SHP77 treated with DMSO at 0.1 percent for 48 hours (cell line): ENCODE measurements at places on chromosomes 3 and 15.

DNA sequence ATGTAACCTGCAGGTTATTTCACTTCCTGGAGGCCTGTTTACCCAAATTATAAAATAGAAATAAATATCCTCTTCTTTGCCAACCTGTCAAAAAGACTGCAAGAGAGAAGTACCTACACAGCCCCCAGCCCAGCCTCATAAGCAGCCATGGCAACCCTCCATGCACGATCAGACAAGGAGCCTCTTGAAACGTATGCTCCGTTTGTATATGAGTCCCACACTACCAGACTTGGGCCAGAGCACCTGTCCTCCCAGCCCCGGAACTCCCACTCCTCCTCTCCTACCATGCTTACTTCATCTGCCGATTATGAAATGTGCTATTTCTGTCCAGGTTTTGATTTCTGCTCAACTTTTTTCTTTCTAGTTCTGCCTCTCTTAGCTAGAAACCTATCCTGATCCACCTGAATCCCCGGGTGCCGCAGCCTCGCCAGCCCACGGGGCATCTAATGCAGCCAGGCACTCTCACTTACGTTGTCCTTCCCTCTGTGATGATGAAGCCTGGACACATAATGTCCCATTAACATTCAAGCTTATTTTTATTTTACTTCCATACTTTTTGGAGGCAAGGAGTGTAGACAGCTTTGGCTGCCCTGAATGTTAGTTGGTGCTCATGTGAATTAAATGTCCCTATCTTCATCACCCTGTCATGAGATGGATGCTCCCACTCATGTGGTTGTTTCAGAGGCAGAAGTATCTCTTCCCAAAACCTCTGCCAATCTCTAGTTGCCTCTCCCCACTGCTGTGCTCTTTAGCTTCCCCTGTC lies 73.8 kb downstream of the MB21D2 start:
- DNase-seq = no peak

DNA sequence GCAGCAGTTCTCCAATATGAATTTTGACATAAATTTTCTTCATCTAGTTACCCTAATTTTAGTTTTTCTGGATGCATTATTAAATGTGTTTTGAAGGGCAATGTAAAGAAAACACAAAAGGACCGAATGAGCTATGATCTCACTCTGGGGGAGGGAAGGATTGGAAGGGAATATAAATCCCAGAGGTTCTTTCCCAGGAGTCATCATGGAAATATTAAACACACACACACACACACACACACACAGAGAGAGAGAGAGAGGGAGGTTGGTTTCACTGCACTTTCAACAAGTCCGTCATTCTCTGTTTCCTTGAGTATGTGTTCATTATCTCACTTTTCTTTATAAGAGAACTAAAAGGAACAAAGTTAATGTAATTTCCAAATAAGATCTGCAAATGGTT lies 70.7 kb upstream of the DCBLD2 start:
- DNase-seq = no peak

- no peak for DNase-seq
These were observed 254.3 kb downstream of the ZNF621 start for GRCh38 chr3:40779039-40779438.

- no peak for DNase-seq
These were observed 72.5 kb downstream of the WWTR1 start for GRCh38 chr3:149585401-149585726.

DNA sequence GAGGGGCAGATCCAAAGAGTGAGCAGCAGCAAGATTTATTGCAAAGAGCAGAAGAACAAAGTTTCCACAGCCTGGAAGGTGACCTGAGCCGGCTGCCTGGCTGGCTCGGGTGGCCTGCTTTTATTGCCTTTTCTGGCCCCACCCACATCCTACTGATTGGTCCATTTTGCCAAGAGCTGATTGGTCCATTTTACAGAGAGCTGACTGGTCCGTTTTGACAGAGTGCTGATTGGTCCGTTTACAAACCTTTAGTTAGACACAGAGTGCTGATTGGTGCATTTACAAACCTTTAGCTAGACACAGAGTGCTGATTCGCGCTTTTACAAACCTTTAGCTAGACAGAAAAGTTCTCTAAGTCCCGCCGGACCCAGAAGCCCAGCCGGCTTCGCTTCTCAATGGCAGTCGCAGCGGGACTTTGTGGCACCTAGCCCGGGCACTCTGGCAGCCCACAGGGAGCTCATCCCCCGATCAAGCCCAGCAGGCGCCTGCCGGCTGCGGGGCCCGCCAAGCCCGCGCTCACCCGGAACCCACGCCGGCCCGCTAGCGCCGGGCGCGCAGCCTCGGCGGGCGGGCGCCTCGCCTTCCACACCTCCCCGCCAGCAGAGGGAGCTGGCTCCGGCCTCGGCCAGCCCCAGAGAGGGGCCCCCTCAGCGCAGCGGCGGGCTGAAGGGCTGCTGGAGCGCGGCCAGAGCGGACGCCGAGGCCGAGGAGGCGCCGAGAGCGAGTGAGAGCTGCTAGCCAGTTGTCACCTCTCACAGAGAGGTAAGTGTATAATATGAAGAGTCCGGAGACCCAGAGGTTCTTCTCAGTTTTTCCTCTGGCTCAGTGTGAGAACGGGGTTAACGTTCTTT lies 339.2 kb downstream of the CHL1 start:
- peak; percentile 37 for DNase-seq

DNA sequence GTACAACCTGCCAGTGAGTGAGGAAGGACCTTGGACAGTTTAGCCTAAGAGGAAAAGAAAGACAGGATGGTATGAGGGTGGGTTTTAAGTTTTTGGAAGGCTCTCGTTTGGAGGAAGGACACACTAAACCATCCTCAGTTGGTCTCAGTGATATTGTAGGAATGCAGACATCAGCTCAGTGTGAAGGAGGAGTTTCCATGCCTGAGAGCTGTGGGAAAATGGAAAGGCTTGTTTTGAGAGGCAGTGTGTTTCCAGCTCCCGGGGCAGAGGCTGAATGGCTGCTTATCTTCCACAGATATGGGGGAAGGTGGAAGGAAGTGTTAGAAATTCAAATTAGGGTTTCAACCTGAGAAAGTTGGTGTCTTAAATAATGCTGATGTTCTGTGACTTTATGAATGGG lies 89.6 kb upstream of the MYZAP start:
- DNase-seq = no peak

GRCh38 chr15:90309020-90309419 lies 43.1 kb upstream of the ZNF774 start:
- no peak for DNase-seq

DNA sequence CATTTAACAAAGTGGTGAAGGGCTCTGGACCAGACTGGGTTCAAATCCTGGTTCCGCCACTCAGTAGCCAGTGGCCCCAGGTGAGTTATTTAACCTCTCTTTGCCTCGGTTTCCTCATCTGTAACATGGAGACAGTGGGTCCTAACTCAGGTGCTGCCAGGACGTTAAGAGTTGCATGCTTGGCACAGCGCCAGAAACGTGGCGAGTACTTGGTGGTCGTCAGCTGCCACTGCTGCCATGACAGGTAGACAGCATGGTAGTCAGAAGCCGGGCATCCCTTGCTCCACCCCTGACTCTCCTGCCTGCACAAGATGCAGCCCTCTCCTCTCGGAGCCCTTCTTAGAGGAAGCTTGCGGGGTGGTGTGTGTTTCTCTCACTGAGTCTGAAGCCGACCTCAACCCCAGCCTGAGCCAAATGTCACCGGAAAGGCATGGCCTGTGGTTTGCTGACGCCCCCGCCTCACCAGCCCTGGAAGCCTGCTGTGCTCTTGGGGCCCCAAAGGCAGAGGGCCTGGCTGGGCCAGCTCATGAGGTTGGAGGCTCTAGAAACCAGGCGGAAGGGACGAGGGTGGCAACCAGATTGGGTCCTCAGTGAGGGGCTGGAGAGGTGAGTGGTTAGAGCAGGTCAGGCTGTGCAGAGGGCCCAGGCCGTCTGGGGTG lies 160.8 kb upstream of the TLE3 start:
- DNase-seq = no peak

GRCh38 chr15:80403712-80404056 lies 498 bp upstream of the ARNT2 start:
- no peak for DNase-seq

DNA sequence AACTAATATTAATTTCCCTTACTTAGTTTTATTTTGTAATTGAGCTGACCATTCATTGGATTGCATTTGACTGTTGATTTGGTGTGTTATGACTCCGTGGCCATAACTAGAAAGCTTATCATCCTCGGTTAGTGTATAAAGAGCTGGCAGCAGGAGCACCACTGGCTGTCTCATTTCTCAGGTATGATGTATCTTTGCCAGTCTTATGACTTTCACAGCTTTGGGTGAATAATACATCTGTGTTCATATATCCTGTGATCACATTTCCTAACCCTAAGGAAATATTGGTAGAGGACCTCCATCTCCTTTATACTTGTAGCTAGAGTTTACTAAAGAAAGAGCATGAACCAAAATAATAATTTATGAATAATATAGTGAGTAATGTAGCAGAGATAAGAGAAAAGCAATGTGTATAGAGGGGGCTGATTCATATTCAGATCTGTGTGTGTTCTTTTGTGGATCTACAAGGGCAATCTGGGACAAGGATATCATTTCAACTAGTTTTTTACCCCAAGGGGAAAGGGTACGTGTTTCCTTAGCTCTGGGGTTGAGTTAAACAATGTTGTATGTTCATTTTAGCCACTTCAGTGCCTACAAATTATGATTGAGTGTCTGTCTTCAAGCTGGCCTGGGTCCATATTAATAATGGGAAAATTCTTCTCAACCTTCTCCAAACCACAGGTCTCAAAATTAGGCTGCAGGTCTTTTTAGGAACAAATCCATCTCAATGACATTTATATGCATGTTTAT lies 901.7 kb downstream of the NTRK3 start:
- DNase-seq = no peak

DNA sequence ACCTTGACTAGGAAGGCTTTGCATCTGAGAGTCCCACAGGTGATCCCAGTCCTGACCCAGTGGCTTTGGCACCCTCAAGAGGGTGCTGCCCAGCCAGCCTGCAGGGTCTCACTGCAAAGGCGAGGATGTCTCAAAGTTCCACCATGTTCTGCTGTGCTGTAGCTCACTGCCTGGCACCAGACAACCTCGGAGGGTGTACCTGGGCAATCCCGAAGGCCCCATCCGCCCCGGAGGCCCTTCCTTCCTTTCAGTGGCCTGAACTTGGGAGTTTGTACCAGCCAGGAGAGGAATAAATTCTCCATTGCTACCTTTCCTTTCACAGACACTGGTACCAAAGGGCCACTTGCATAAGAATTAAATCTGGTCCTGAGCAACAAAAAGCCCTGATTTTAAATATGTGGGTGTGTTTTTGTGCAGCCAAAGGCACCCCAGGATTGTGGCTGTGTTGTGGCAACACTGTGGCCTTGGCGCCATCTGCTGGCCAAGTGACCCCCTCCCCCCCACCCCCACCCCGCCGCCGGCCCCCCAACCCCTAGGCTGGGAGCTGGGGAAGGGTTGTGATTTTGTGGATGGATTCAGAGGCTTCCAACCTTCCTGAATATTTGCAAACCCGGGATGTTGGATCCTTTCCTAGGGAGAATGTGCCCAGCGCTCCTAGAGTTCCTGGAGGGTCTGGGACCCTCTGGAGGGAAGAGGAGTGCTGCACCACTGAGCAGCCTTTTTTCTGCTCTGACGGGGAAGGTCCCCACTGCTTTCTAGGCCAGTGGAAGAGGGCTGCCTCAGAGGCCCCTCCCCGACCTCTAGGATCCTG lies 9.7 kb upstream of the PTPN23 start:
- no peak for DNase-seq

DNA sequence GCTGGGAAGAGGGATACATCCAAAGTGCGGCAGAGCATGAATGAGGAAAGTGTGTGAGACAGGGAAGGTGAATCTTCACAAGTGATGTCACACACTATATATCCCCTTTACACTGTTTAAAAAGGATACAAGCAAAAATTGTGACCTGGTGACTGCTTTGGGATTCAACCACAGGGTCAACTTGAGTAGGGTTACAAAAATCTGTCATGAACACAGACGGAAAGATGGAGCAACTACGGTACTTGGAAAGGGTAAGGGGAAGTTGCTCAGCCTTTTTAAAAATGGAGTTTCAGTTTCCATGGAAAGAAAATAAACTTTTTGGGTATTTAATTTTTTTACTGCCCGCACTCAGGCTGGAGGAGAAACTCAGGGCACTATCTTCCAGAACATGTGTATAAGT lies 60.3 kb downstream of the B3GNT5 start:
- DNase-seq = no peak

GRCh38 chr15:77266708-77267386 lies 153.1 kb downstream of the PEAK1 start:
- DNase-seq = no peak

GRCh38 chr3:150335631-150336030 lies 72.5 kb upstream of the TSC22D2 start:
- DNase-seq = no peak

- no peak for DNase-seq
These were observed 33.9 kb upstream of the PLXNA1 start for GRCh38 chr3:126948980-126949535.

DNA sequence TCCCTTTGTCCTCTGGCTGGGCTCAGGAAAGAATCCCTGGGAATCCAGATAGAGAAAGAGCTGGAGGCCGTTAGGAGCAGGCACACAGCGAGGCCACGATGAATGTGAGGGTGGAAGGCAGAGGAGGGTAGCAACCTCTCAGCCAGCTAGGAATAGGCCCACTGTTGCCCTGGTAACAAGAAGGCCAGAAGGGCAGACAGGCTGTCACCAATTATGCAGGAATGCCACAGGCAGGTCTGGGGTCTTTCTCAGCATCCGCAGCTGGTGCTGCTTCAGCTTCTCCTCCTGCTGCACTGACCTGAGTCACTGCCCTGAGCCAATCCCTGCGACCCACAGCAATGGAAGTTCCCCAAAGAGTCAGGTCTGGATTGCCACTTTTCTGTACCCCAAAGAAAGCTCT lies 62.8 kb upstream of the C3orf80 start:
- no peak for DNase-seq

DNA sequence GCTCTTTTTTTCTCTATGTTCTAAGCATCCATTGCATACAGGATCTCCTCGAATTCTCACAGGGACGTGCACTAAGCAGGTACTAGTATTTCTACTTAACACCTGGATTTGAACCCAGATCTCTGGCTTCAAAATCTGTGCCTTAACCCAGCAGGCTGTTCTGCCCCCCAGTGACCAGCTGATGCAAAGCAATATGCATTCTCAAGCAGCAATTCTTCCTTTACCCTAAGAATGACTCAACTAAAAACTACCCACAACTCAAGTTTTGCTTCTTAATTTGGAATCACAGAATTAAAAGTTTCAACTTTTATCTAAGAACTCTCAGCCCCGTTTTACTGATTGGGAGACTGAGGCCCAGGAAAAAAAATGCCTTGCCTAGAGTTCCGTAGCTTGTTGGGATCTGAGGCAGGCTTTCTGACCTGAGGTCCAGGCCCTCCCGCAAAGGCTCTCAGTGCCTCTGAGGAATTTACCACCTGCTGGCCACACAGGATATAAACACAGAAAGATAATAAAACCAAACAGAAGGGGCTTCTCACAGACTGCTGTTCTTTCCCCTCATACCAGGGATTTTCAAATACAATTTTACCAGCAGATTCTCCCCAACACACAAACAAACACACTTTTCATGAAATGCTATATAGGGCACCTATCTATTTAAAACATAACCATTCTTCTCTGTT lies 115.4 kb upstream of the RAD18 start:
- DNase-seq = no peak

DNA sequence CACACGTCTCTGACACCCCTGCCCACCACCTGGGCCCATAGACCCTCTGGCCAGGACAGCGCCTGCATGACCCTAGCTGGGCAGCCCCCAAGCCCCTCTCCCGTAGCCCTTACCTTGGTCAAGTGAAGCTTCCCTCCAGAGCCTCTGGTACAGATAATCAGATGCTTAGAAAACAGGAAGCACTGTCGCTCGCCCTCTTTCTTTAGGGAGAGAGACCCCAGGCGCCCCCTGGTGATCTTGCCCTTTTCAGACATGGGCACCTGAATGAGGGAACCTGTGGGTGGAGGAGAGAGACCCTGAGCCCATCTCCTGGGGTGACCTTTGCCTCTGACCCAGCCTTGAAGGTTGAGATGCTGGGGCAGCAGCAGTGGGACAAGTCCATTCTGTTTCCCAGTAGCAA lies 65.4 kb downstream of the RASGRF1 start:
- DNase-seq = no peak
